Activated CD8-positive, alpha-beta T cell treated with anti-CD3 and anti-CD28 coated beads, Interleukin-2, amount 10 ng/mL, durations not matched to agents 7 days and 5 days (primary cell): ENCODE measurements at places on chromosomes 12 and 14. TPM values are rescaled to one million over a fixed set of nuclear protein-coding genes. Genes with fewer than 3 reads are reported as not detected.

Gene ANKRD33
- total RNA-seq, result not detected

Gene CMKLR1
- not detected for total RNA-seq

DNA sequence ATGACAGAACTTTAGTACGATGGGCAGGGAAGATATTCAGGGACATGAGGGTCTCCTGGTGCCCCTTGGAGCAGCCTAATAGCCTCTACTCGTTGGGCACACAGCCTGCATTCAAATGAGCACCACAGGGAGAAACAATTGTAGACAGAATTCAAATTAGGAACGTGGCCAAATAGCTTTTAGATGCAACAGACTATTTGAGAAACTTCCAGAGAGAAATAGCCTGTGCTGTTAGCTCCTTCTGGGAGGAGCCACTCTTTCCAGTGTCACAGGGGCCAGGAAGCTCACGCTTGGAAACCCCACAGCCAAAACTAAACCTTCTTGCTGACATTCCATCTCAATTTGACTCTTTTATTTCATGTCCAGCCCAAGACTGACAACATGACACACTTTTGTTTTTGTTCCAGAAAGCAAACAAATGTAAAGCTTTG lies 114.5 kb downstream of the RPAP3 start:
- DNase-seq, result no peak

GRCh38 chr12:72057330-72057914 lies 118.8 kb downstream of the TPH2 start:
- DNase-seq, result no peak

GRCh38 chr12:26767116-26767515 lies 65.9 kb downstream of the ITPR2 start:
- DNase-seq, result no peak

GRCh38 chr12:105427883-105428282 lies 97.4 kb downstream of the C12orf75 start:
- DNase-seq, result no peak

DNA sequence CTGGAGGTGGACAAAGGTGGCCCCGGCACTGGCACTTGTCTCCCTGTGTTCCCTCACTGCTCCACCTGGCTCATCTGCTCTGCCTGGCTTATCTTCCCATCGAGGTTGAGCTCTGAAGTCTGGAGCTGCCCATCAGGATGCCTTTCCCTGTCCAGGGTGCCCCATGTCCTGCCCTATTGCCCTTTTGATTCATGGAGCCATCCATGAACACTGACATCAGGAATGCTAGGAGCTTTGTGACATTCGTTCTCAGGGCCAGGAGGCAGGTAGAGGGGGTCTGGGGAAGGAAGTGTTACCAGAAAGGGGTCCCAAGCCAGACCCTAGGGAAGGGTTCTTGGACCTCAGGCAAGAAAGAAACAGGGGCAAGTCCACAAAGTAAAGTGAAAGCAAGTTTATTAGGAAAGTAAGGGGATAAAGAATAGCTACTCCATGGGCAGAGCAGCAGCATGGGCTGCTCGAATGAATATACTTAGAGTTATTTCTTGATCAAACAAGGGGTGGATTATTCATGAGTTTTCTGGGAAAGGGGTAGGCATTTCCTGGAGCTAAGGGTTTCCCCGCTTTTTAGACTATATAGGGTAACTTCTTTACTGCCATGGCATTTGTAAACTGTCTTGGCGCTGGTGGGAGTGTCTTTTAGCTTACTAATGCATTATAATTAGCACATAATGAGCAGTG lies 51.6 kb downstream of the RIN3 start:
- DNase-seq, result no peak
